HCEC 1CT (cell line): ENCODE measurements at places on chromosomes 16 and 17.

DNA sequence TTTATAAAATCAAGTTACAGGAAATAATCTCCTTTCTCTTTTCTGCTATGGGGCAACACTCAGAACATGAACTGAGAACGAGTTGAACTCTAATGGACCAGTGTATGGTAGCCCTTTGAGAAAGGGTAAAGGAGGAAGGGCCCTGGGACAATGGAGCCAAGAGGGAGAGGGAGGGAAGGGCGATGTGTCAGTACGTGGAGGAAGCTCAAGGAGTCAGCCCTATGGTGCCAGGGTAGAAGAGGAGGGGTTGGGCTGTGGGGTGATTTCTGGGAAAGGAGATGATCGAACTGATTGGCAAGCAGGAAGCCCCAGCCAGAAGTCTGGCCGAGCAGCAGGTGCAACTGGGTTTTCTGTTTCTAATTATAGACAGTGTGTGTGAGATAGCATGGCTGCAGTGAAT, 4.3 kb upstream of the WIPI1 start:
- DNase-seq = no peak

GRCh38 chr16:23987443-23987842, 151.7 kb downstream of the PRKCB start:
- no peak for DNase-seq

DNA sequence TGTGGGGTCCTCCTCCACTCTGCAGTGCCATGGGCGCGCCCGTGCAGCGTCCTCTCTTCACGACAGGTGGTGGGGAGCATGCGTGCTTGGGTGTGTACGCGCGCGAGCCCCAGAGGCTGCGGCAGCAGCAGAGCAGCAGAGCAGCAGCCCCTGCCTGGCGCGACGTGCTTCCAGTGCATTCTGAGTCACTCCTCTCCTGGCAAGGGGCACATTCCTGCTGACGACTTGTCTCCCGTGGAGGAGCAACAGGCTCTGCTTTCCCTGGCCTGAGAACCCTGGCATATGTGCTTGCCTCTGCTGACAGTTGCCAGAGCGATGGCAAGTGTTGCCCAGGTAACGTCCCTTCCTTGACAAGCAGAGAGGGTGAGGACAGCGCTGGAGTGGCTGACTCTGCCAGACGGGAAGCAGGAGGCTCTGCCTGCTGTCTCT, 133.8 kb upstream of the PLCG2 start:
- DNase-seq = peak; percentile 59

- DNase-seq = no peak
These were observed 240.3 kb upstream of the IRX3 start for GRCh38 chr16:54526916-54527315.

DNA sequence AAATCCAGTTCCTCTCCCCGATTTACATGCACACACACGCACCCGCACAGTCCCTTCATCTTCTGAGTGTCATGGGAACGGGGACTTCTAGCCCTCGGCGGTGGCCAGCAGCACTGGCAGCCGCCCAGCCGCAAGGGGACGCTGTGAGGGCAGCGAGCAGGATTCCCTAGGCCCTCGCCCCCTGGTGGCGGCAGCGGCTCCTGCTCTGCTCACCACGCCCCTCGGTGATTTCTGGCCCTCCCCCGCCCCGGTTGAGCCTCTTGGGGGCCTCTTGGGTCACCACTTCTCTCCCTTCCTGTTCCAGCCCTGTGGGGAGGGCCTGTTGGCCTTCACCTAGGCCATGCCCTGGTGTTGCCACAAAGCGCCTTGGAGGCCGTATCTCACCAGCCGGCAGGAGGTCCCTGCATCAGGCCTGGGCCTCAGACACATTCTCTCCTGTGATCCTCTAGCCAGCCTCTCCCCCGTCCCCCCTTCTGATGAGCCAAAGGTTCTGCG, 75.2 kb upstream of the KSR1 start:
- DNase-seq = peak; percentile 28

DNA sequence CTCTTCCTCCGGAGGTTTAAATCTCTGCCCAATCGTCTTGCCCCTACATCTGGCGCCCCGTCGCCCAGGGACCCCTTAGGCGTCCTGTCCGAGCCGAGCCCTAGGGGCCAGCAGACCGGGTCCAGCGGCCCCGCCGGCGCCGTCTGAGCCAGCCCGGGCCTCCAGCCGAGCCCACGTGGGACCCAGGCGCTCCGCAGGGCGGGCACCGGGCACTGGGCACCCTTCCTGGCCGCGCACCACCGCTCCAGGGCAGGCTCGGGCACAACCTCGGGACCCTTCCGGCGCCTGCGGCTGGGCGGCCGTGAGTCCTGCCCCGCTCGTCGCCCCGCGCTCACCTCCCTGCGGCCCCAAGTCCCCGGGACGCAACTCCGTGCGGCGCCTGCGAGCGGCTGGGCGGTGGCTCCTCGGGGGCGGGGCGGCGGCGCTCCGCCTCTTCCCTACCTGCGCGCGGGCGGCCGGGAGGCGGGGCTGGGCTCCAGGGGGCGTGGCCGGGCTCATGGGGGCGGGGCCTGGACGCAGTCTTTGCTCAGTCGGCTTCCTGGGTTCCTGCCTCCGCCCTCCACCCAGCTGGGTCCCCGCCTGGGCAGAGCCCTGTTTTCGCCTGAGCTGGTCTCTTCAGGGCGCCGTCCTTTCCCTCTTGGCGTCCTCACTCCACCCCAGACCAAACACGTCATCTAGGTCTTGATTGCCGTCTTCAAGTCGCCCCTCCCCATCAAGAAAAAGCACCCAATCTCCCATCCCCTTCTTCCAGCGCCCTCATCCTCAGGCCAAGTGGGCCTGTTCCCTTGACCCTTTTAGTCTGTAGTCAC, at the start of gene RHBDF2:
TSS of gene RHBDF2 (minus strand) at position 406 of the 809 bp plus-strand sequence. CDS start 19,899 bp downstream, outside the sequence.
- peak; percentile 76 for DNase-seq

DNA sequence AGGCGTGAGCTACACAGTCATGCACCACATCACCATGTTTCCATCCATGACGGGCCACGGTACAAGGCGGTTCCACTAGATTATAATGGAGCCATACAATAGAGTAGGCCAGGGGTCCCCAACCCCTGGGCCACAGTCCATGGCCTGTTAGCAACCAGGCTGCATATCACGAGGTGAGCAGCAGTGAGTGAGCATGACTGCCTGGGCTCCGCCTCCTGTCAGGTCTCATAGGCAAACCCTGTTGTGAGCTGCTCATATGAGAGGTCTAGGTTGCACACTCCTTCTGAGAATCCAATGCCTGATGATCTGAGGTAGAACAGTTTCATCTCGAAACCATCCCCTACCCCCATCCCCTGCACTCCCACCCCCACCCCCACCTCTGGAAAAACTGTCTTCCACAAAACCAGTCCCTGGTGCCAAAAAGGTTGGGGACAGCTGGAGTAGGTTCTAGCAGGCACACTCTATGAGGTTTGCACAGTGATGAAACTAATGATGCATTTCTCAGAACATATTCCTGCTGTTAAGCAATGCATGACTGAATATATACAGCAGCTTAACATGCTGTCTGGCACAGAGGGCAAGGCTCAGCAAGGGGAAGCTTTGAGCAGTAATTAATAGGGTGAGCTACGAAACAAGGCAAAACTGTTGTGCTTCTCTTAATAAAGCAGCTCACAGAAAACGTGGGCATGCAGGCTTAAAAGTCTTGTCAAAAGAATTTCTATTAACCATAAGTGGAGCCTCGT, 108.0 kb downstream of the VPS53 start:
- DNase-seq = no peak

- DNase-seq = no peak
These were observed 35.4 kb downstream of the CMTM4 start for GRCh38 chr16:66661210-66661560.
